Ascending aorta (tissue), 2 donors: ENCODE measurements at places on chromosomes 3 and 15. TPM values are rescaled to one million over a fixed set of nuclear protein-coding genes. Genes with fewer than 3 reads are reported as not detected.

The MTFMT gene
- total RNA-seq: 54.7 TPM

The POPDC2 gene
- 4.7 TPM for total RNA-seq

The ZKSCAN7 gene
- total RNA-seq: not detected

The IMPG2 gene
- total RNA-seq: 0.11 TPM

The MCF2L2 gene
- total RNA-seq: not detected

The GOLGA6D gene
- total RNA-seq: not detected

GRCh38 chr3:95476534-95476933, 1337.9 kb upstream of the EPHA6 start:
- DNase-seq: no peak
- H3K36me3 ChIP-seq: no peaks in the 10 kb centered on the region
- H3K27me3 ChIP-seq: no peaks in the 10 kb centered on the region
- H3K4me3 ChIP-seq: no peak overlapping the region

GRCh38 chr3:160126051-160126450, 99.2 kb upstream of the C3orf80 start:
- H3K36me3 ChIP-seq: no peaks in the 10 kb centered on the region
- H3K4me3 ChIP-seq: no peak overlapping the region
- no peak for DNase-seq
- no peaks in the 10 kb centered on the region for H3K4me1 ChIP-seq
- H3K27me3 ChIP-seq: no peaks in the 10 kb centered on the region

GRCh38 chr15:86892774-86893449, 813.2 kb downstream of the AGBL1 start:
- H3K4me3 ChIP-seq: no peak overlapping the region
- no peaks in the 10 kb centered on the region for H3K4me1 ChIP-seq
- H3K36me3 ChIP-seq: no peaks in the 10 kb centered on the region
- H3K27ac ChIP-seq: no peak overlapping the region
- no peak for DNase-seq

- no peak overlapping the region for H3K27ac ChIP-seq
- H3K4me3 ChIP-seq: no peak overlapping the region
- DNase-seq: no peak
- no peaks in the 10 kb centered on the region for H3K27me3 ChIP-seq
- no peaks in the 10 kb centered on the region for H3K36me3 ChIP-seq
- no peaks in the 10 kb centered on the region for H3K4me1 ChIP-seq
Observed at GRCh38 chr3:157201648-157202278, 41.8 kb upstream of the CCNL1 start.

DNA sequence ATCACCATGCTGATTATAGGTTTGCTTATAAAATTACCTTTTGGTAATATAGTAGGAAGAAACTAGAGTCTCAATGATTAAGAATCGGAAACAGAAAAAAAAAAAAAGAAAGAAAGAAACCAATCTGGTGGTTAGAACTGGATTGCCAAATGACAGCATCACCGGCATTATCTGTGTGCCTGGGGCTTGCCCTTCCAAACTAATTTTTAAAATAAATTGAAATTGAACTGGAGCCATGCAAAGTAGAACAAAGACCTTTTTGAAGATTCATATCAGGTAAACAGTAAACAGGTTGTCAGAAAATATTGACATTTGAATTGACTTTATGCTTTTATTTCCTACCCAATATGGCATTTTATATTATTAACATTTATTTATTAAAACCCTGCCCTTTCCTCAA, 11.2 kb upstream of the CPB1 start:
- no peaks in the 10 kb centered on the region for H3K27me3 ChIP-seq
- DNase-seq: no peak
- H3K4me1 ChIP-seq: no peaks in the 10 kb centered on the region
- H3K4me3 ChIP-seq: no peak overlapping the region
- no peaks in the 10 kb centered on the region for H3K36me3 ChIP-seq

DNA sequence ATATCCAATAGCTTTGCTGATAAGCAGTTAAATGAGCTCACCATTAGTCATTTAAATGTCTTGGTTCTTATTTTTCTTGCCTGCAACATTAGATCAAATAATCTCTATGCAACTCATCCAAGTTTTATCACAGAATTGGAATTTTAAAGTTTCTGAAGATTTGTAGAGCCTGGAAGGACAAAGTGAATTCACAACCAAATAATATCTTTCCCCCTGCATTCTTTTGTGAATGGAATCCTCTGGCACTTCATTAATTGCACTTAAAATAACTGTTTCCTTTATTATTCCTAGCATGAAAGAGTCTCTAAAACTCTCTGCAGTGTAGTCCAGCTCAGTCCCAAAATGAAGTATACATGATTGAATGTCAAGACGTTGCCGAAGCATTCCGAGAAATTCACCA, 345.6 kb upstream of the TGFBR2 start:
- no peaks in the 10 kb centered on the region for H3K36me3 ChIP-seq
- H3K27ac ChIP-seq: peak overlapping the region; percentile 40
- H3K4me3 ChIP-seq: no peak overlapping the region
- peaks cover 6% of the 10 kb centered on the region for H3K4me1 ChIP-seq
- DNase-seq: no peak

DNA sequence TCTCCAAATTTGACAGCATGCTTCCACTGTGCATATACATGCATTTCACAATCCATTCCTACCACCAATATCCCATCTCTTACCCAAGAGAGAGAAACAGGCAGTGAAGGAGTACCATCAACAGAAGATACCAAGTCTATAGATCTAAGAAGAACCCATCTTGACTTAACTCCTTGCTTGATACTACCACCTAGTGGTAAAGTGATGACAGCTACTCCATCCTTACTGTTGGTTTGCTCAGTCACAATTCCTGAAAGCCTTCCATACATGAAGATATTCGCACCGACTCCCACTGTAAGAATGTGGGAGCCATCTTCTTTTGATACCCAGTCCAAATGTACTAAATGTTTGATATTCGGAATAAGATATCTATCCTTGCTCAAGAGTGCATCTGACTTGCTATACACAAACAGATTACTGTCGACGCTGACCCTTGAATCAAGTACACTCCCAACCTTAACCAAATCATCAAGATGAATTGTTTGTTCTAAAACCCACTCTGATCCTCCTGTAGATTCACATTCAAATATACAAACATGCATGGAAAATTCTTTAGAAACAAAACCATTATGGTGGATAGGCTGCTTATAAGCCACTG, 123.1 kb downstream of the DMXL2 start:
- DNase-seq: no peak
- no peaks in the 10 kb centered on the region for H3K4me1 ChIP-seq
- H3K27ac ChIP-seq: no peak overlapping the region
- H3K36me3 ChIP-seq: peaks cover 3% of the 10 kb centered on the region
- H3K27me3 ChIP-seq: no peaks in the 10 kb centered on the region
- no peak overlapping the region for H3K4me3 ChIP-seq

GRCh38 chr3:58722561-58722960, 56.0 kb upstream of the FAM3D start:
- H3K27ac ChIP-seq: no peak overlapping the region
- no peak overlapping the region for H3K4me3 ChIP-seq
- no peaks in the 10 kb centered on the region for H3K27me3 ChIP-seq
- no peaks in the 10 kb centered on the region for H3K4me1 ChIP-seq
- DNase-seq: no peak
- H3K36me3 ChIP-seq: no peaks in the 10 kb centered on the region

GRCh38 chr3:64634417-64634816, 53.4 kb downstream of the ADAMTS9 start:
- no peak overlapping the region for H3K27ac ChIP-seq
- H3K4me3 ChIP-seq: no peak overlapping the region
- DNase-seq: no peak
- peaks cover 57% of the 10 kb centered on the region for H3K36me3 ChIP-seq
- no peaks in the 10 kb centered on the region for H3K4me1 ChIP-seq

- no peak for DNase-seq
- peaks cover 14% of the 10 kb centered on the region for H3K4me1 ChIP-seq
- H3K36me3 ChIP-seq: no peaks in the 10 kb centered on the region
- no peaks in the 10 kb centered on the region for H3K27me3 ChIP-seq
Observed at GRCh38 chr15:49045751-49046219, 461 bp downstream of the SECISBP2L start.

DNA sequence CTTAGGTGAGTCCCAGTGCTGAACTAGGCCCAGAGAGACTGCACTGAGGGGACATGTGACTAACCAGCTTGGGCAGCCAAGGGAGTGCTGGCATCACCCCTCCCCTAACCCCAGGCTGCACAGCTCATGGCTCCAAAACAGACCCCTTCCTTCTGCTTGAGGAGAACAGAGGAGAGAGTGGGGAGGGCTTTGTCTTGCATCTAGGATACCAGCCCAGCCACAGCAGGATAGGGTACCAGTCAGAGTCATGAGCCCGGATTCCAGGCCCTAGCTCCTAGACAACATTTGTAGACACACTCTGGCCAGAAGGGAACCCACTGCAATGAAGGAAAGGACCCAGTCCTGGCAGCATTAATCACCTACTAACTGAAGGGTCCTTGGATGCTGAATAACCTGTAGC, 49.9 kb upstream of the PLSCR4 start:
- H3K27me3 ChIP-seq: no peaks in the 10 kb centered on the region
- H3K4me1 ChIP-seq: no peaks in the 10 kb centered on the region
- H3K27ac ChIP-seq: no peak overlapping the region

- H3K27me3 ChIP-seq: no peaks in the 10 kb centered on the region
- no peak overlapping the region for H3K4me3 ChIP-seq
- no peaks in the 10 kb centered on the region for H3K4me1 ChIP-seq
Observed at GRCh38 chr3:71487418-71487817, 96.1 kb downstream of the FOXP1 start.

GRCh38 chr15:29032751-29033150, 147.0 kb downstream of the APBA2 start:
- H3K4me1 ChIP-seq: no peaks in the 10 kb centered on the region
- no peak overlapping the region for H3K4me3 ChIP-seq
- H3K27ac ChIP-seq: no peak overlapping the region
- H3K27me3 ChIP-seq: no peaks in the 10 kb centered on the region

DNA sequence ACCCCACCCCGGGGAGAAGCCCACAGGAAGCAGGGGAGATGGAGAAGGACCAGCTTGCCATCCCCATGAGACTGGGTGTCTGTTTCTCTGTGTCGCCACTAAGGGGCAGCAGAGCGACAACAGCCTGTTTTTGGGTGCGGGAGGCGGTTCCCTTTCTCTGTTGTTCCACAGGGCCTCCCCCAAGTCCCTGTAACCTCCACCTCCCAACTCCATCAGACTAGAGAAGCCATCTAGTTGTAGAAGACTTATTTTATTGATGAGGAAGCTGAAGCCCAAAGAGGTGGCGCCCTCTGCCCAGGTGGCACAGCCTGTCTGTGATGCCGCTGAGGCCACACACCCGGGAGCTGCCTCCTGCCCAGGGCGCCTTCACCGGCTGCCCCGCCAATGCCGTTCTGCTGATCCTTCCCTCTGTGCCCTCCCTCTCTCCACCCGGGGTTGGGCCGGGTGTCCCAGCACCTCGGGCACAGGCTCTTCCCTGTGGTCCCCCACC, 3.9 kb upstream of the CCDC9B start:
- peak overlapping the region; percentile 98 for H3K27ac ChIP-seq
- no peak overlapping the region for H3K4me3 ChIP-seq
- no peaks in the 10 kb centered on the region for H3K36me3 ChIP-seq
- H3K27me3 ChIP-seq: no peaks in the 10 kb centered on the region
- DNase-seq: no peak
